ENCODE measurements at places on chromosomes 4 and X.
A peak's percentile ranks its signal among the peaks of the same experiment; 100 is the strongest.

DNA sequence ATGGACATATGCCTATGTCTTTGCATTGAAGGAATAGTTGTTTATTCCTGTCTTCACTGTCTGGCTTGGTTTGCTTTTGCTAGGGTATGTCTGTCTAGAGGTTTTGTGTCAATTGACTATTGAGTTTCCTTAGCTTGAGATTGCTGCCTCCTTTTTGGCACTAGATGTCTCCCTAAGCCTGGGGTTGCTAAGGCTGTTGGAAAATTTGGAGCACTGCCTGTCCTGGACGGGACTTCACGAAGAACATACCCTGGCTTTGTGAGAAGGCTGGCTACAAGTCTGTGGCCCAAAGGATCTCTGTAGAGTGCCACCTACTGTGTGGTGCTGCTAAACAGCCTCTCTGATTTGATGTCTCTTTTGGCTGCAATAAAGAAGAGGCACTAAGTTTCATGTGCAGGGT is 183.8 kb upstream of the NUDT10 start:
- no peak for DNase-seq

- DNase-seq, result no peak
Observed at GRCh38 chrX:25003066-25003849, 12.5 kb downstream of the ARX start.

DNA sequence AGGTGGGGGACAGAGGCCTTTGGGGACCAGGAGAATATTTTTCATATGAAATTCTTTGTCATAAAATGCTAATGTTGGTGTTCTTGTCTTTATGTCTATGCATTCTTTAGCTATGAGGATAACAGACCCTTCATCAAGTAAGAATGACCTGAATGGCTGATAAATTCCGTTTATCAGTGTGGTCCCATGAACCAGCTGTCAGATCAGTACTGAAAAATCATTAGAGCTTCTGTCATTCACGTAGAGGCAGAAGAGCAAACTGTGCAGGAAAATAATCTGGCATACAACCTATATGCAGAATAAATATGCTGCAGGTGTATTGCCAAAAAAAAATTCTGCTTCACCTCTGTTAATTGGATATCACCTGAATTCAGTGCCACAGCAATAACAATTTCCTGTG is 828.6 kb downstream of the ADGRL3 start:
- DNase-seq, result no peak

DNA sequence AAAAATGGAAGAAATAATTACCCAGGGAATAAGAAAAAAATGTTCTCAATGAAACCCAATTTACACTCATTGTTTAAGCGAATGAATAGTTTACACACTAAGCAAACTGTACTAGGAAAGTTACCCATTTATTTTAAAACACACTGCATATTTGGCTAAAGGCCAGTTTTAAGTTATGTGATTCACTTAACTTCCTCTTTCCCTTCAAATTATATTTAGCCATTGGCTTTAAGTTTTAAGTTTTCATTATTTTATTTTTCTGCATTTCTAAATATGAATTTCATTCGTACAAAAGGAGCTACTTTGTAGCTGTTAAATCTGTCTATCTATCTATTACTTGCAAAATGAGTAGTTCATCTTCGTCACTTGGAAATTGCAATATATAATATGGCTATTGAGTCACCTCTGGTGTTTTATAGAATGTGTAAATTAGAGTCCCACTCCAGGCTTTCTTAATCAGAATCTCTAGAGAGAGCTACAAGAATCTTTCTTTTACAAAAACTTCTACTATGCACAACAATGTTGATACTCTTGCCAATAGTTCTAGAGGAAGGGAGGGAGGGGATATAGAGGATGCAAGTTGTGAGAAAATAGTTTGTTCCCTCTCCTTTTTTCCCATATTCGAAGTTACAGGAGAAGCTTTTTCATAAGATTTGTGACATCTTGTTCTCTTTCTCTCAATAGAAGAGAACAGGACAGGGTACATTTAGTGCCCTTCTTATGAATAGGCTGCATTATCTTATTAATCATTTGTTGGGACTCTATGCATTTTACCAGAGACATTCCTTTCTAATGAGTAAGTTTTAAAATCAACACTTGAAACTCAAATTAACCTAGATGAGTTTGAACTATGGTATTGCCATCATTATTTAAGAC is 41.8 kb downstream of the SULT1B1 start:
- peak; percentile 56 for DNase-seq

DNA sequence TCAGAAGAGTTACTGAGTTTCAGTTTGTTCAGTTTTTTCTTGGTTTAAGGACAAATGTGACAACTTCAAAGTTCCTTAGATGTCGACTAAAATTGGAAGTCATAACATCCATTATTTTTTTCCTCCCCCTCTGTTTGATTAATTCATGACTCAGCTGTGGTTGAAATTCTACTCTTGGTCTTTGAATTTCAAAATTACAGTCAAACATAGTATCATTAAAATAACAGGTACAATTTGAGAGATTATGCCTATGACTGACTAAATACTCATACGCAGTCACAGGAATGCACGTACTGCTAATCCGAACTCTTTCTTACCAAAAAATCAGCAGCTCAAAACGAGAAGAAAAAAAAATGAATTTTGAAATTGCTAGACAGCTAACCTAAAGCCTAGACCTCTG is 1434.8 kb downstream of the RAPGEF2 start:
- DNase-seq, result no peak

DNA sequence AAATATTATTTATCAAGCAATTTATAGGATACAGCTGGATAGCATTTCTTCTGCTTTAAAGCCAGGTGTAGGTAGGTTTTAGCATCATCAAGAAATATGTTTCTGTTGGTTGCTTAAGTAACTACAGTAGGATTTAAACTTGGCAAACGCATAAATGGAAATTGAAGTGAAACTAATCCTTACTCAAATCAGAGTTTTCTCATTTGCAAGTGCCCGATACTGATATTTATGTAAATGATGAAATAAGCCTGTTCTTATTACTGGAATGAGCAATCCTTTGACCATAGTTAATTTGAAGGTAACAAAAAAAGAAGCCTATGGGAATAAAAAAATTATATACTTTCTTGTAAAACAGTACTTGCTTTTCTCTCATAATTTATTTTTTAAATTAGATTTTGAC is 23.2 kb upstream of the PIGA start:
- no peak for DNase-seq

DNA sequence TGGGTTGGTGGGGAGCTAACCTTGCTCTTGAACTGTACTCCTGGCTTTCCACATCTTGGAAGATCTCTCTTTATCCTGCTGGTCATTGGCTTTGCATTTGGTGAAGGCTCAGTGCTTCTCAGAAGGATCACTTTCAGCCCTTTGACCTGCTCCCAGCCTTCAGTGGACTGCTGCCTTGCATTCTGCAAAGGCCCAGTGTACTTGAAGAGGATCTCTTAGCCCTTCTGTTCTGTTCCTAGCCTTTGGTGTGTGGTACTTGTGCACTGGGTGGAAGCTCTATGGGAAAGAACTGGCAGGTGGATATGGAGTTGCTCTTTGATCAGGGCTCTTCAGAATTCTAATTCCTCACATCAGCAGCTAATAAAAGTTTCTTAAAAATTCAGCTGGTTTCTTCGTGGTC is 46.5 kb downstream of the FGF2 start:
- no peak for DNase-seq
